ENCODE measurements at places on chromosomes 16 and 17. TPM values are rescaled to one million over a fixed set of nuclear protein-coding genes. Genes with fewer than 3 reads are reported as not detected.

DNA sequence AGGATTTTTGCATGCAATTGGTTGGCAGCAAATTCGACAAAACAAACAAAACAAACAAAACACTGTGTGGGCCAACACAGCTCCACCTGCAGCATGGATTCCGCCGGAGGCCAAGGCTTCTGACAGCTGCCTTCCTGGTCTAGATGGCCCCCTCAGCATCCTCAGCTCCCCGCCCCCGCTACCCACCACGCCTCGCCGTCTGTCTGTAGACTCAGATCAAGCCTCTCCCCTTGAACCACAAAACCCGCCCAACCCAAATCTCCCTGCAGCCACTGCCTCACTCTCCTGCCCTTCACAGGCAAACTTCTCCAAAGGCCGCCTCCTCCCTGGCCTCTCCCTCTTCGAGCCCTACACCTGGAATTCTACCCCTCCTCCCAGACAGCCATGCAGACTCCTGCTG lies 57.9 kb downstream of the RTN4RL1 start:
- H3K36me3 ChIP-seq: no peaks in the 10 kb centered on the region
- H3K4me3 ChIP-seq: no peak overlapping the region
- DNase-seq: peak; percentile 58
- no peaks in the 10 kb centered on the region for H3K27me3 ChIP-seq
- H3K27ac ChIP-seq: no peak overlapping the region

- H3K36me3 ChIP-seq: no peaks in the 10 kb centered on the region
- DNase-seq: no peak
- H3K4me3 ChIP-seq: no peak overlapping the region
Observed at GRCh38 chr16:87569601-87570571, 32.4 kb upstream of the JPH3 start.

DNA sequence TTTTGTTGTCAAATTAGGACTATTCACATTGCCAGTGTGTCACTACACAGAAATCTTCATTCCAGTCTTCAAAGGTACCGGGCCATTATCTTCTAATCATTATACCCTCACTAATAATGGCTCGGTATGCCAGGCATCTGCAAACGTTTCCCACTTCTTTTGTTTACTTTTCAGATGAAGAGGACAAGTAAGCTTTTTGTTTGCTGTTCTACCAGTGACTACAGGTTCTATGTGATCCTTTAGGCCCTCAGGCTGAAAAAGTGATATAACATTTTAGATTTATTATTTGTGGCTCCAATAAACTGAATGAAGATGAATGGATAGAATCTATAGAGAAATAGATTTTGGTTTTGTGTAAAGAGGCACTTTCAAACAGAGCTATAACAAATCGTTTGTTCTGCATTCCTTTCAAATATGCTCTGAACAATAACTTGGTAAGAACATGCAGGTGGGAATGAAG lies 403 bp upstream of the KRTAP3-1 start:
- no peak overlapping the region for H3K27ac ChIP-seq
- H3K4me1 ChIP-seq: peaks cover 17% of the 10 kb centered on the region
- no peaks in the 10 kb centered on the region for H3K36me3 ChIP-seq
- DNase-seq: no peak
- H3K27me3 ChIP-seq: no peaks in the 10 kb centered on the region
- no peak overlapping the region for H3K4me3 ChIP-seq

DNA sequence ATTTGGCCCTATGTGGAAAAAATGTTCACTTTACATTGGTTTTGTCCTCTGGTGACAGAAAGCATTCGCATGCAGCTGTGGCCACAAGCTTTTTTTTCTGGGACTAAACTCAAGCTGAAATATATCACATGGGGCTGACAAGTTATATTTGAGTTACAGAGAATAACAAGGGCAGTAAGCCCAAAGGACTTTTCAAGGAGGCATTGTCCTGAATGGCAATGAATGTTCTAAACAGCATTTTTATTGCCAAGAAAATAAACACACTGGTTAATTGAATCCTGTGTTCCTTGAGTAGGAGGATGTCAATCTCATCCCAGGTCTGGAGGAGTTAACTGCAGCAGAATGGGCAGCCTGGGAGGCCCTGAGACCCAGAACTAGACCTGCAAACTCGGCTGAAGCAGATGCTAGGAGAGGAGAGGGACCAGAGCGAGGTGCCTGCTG lies 114.5 kb downstream of the COPRS start:
- no peaks in the 10 kb centered on the region for H3K36me3 ChIP-seq
- H3K27ac ChIP-seq: no peak overlapping the region
- no peak for DNase-seq
- no peaks in the 10 kb centered on the region for H3K4me1 ChIP-seq
- H3K4me3 ChIP-seq: no peak overlapping the region

GRCh38 chr17:76204277-76204676 lies 36.0 kb downstream of the RNF157 start:
- no peaks in the 10 kb centered on the region for H3K27me3 ChIP-seq
- no peak overlapping the region for H3K4me3 ChIP-seq
- peak; percentile 20 for DNase-seq
- no peak overlapping the region for H3K27ac ChIP-seq
- H3K36me3 ChIP-seq: no peaks in the 10 kb centered on the region

DNA sequence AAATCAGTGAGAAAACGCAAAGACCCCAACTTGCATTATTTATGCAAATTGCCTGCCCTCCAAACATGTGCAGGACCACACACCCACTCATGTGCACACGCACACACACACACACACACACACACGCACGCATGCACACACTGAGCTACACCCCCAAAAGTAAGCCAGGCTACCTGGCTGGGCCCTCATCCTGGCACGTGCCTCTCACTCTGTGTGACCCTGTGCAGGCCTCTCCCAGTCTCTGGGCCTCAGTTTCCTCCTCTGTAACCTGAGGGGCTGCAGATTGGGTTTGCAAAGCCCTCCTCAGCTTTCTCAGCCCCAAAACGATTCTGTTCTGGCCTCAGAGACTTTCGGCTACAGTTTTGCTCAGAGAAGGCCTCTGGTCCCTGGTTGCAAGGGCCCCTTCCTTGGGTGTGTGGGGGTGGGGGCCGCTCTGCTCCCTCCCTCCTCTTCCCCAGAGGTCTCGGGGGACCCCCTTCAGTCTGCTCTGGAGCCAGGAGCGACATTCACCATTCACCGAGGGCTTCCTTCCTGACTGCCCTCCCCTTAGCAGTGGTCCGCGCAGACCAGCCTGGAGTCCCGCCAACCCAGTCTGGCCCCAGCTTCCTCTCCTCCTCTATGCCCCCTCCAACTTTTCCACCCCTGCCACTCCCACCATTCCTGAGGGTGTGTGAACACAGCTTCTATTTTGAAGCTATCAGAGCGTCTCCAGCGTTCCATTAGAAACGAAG lies 5.4 kb upstream of the PIK3R6 start:
- H3K4me1 ChIP-seq: no peaks in the 10 kb centered on the region
- H3K4me3 ChIP-seq: no peak overlapping the region
- no peak for DNase-seq

DNA sequence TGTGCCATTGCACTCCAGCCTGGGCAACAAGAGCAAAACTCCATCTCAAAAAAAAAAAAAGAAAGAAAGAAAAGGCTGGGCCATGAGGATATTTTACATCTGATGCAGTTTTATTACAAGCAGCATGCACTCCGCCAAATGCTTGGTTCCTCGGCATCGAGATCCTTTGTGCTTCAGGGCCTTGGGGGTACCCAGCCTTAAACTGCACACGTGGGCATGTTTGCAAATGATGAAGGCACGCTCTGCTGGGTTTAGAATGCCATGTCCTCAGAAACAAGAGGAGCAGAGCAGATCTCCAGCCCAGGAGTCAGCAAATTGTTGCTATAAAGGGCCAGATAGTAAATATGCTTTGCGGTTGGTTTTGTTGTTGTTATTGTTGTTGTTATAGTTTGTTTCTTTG lies 153.2 kb downstream of the KATNIP start:
- H3K27ac ChIP-seq: peak overlapping the region; percentile 38
- no peak overlapping the region for H3K4me3 ChIP-seq
- no peaks in the 10 kb centered on the region for H3K36me3 ChIP-seq
- DNase-seq: no peak
- no peaks in the 10 kb centered on the region for H3K27me3 ChIP-seq
- peaks cover 15% of the 10 kb centered on the region for H3K4me1 ChIP-seq

DNA sequence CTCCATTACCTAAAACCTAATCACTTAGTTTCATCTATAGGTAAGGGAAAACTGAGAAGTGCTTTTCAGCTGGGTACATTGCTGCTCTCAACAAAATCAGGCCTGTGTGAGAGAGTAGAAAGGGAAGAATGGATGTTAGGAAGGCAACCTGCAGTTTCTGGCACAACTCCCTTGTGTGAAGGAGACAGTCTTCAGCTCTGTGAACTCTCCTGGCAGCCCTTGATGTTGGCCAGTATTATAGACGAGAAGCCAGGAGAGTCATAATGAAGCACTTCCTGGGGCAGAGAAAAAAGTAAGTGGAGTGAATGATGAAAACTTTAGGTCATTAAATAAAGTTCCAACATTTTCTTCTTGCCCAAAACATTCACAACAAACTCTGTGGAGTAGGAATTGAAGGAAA lies 260.1 kb downstream of the IRX3 start:
- no peak overlapping the region for H3K4me3 ChIP-seq
- no peaks in the 10 kb centered on the region for H3K4me1 ChIP-seq
- DNase-seq: no peak
- no peaks in the 10 kb centered on the region for H3K36me3 ChIP-seq
- H3K27me3 ChIP-seq: no peaks in the 10 kb centered on the region
- H3K27ac ChIP-seq: no peak overlapping the region

Gene DPEP2NB
- total RNA-seq: not detected

DNA sequence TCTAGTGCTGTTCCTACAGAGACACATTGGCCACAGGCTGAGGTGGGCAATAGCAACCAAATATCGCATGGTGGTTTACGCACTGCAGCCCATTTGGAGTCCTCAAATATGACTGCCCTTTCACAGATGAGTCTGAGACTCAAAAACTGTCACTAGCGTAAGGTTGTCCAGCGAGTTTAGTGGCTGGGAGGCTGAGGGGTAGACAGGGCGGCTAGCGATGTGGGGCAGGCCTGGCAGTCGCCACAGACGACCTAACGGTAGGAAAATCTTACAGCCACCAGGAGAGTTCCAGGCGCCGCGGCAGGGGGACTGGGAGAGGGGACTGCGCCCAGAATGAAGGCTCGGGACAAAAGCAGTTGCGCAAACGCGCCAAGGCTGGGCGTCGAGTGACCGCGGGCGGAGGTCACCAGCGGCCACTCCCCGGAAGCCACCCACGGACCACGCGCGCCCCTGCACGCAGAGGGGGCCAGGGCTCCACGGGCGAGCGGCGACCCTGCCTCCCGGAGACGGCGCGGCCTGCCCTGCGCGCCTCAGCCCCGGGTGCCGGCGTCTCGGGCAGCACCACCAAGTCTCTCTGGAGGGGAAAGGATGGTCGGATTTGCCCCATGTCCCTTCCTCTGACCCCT lies 699 bp upstream of the MAP1LC3B start:
- H3K4me3 ChIP-seq: peak overlapping the region; percentile 75
- DNase-seq: no peak
- H3K36me3 ChIP-seq: no peaks in the 10 kb centered on the region
- H3K27ac ChIP-seq: peak overlapping the region; percentile 63
- H3K4me1 ChIP-seq: peaks cover 2% of the 10 kb centered on the region
- H3K27me3 ChIP-seq: no peaks in the 10 kb centered on the region

DNA sequence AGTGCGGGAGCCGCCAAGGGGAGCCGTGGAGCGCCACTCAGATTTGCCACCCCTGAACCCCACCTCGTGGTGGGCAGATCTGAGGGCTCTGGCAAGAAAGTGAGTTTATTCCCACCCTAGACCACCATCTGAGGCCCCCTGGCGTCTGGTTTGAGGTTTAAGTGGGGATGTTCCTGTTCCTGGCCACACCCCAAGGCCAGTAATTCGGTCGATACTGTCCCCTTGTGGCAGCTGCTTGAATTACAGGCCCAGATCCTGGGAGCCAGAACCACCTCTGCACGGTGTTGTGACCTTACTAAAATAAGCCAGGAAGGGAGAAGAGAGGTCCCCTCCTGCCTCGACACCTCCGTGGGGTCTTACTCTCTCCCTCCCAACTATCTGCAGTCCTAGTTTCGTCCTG lies 3.3 kb upstream of the LAT start:
- no peaks in the 10 kb centered on the region for H3K36me3 ChIP-seq
- DNase-seq: peak; percentile 60
- H3K27me3 ChIP-seq: no peaks in the 10 kb centered on the region
- no peak overlapping the region for H3K4me3 ChIP-seq

Gene B3GNT9
- 13.1 TPM for total RNA-seq

Gene DLX4
- 0.34 TPM for total RNA-seq

DNA sequence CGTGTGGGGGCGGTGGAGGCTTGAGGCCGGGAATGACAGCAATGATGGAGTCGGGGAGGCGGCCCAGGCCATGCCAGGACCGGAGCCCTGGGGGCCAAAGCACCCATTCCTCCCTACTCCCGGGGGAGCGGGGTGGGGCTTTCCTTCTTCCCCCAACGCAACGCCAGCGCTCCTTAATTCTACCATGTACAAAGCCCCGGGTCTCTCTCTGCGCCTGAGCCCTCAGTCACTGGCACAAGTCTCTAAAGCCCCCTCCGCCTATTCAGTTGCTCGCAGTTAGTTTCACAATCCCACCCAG lies 245 bp upstream of the RNF227 start:
- peak overlapping the region; percentile 57 for H3K4me3 ChIP-seq
- H3K36me3 ChIP-seq: peaks cover 10% of the 10 kb centered on the region
- DNase-seq: no peak
- H3K4me1 ChIP-seq: no peaks in the 10 kb centered on the region

DNA sequence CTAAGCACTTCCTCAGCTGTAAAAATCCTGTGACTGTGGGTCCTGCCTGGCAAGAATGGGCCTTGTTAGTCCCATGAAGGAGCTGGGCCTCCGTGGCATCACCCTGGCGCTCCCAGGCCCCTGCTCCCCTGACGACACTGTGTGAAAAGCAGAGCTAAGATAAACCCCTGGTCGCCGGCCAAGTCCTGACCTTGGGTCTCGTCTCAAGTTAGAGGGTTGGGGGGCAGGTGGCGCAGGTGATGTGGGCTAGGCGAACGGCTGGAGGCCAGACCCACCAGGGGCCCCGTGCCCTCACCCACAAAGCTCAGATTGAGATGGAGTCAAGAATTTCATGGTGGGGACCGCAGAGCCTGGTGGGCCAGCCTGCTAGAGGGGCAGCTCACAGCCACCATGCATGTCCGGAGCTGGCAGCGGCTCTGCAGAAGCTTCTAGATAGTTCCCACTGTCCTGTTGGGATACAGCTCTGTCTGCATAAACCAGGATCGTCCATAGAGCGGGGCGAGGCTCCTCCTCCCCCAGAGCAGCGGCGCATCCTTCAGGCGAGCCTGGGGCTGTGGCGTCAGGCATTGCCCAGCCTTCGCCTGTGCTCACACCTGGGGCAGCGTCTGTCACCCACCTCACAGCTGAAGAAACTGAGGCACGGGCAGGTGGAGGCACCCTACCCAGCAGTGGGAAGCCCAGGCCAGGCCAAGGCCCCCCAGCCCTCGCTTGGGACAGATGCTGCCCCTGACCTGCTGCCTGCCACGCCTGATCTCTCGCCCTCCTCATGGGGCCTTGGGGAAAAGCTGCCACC lies 12.0 kb downstream of the CYBC1 start:
- H3K36me3 ChIP-seq: 0 out of 2 replicates have a peak, but pooled peaks cover 3% of the 10 kb centered on the region
- peaks cover 5% of the 10 kb centered on the region for H3K4me1 ChIP-seq
- no peaks in the 10 kb centered on the region for H3K27me3 ChIP-seq
- no peak overlapping the region for H3K27ac ChIP-seq

- no peaks in the 10 kb centered on the region for H3K36me3 ChIP-seq
- no peak overlapping the region for H3K4me3 ChIP-seq
- H3K27ac ChIP-seq: no peak overlapping the region
Observed at GRCh38 chr17:46832945-46833839, 14.7 kb upstream of the WNT3 start.

- peaks cover 37% of the 10 kb centered on the region for H3K27me3 ChIP-seq
- no peaks in the 10 kb centered on the region for H3K4me1 ChIP-seq
- no peak for DNase-seq
- H3K27ac ChIP-seq: no peak overlapping the region
- no peaks in the 10 kb centered on the region for H3K36me3 ChIP-seq
Observed at GRCh38 chr16:55734665-55735064, 78.9 kb downstream of the SLC6A2 start.

Gene SPNS2
- not detected for total RNA-seq

Data from SJCRH30 (cell line).